CD4-positive, alpha-beta T cell treated with Interleukin-6 for 4 hours (primary cell): ENCODE measurements at places on chromosomes 11 and 22.
A peak's percentile ranks its signal among the peaks of the same experiment; 100 is the strongest.

DNA sequence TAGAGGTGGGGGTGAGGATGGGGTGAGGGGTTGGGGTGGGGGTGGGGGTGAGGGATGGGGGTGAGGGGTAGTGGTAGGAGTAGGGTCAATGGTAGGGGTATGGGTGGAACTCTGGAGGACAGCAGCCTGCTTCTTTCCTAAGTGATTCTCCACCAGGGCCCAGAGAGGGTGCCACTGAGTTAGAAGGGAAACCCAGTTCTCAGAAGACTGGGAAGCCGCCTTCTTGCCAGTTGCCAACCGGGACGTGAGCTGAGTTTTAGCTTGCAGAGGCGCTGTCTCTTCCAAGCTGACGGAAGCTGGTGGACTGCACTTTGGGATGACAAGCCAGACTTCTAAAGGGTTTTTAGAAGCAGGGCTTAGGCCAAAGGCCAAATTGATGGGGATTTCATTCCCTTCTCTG is 104.4 kb downstream of the NAT10 start:
- DNase-seq: no peak

- DNase-seq: peak; percentile 34
Observed at GRCh38 chr22:29308791-29309262, 2.4 kb downstream of the GAS2L1 start.

GRCh38 chr22:38578505-38578904 is 8.5 kb upstream of the DMC1 start:
- DNase-seq: no peak

DNA sequence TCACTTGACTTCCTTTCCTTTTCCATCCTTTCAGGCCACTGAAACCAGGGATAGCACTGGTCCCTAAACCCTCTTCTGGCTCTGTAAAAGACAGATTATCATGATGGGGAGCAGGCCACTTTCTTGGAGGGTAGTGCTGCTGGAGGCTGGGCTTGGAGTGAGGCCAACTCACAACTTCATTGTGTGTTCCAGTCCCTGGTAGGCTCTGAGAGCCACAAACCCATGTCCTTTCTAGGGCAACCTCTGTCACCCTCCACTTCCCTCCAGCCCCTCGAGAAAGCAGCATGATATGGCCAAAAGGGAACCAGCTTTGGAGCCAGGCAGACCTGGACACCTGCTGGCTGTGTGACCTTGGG is 2.3 kb downstream of the TKFC start:
- DNase-seq: no peak

GRCh38 chr11:44750551-44751465 is 24.0 kb downstream of the TSPAN18 start:
- no peak for DNase-seq
